ENCODE measurements at places on chromosomes 3 and 15.

DNA sequence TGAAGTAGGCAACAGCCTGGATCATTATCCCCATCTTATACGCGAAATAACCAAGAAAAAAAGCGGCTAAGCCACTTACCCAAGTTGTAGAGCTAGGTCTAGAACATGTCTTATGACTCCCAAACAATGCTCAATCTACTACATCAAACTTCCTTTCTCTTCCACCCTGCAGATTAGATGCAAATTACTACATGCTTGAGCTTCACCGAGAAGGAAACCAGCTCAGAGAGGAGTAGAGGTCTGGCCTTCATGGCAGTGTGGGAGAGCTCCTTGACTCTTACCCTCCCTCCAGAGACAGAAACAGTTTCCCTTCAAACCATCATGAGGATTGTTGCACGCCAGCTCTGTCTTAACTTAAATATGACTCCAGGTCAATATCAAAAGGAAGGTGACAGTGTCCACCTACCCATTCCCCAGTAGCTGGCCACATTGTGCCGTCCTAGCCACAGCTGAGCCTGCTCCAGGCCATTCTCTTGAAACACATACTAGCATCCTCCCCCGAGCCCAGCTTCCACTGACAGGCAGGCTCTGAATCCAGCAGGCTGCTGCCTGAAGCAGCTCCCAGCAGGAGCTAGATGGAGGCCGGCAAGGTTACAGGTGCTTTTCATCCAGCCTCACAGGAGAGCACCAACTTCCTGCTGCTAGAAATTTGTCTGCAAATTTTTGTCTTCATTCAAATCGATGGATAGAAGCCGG is 56.8 kb downstream of the CPN2 start:
- DNase-seq: peak; percentile 76

DNA sequence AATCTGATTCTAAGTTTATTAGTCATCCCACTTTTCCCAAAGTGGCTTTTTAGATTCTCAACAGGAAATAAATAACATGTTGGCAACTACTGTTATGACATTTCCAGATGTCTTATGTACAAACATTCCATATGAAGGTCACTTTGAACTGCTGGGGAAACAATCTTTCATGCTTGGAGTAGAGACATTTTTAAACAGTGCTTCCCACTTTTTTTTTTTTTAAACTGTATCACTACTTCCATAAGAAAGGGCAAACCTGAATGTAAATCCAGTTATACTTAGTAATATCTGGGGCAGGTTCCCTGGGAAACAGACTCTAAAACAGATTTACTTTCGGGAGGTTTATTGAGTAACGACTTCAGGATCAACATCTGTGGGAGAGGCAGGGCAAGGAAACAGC is 473.8 kb downstream of the TAFA4 start:
- DNase-seq: no peak

DNA sequence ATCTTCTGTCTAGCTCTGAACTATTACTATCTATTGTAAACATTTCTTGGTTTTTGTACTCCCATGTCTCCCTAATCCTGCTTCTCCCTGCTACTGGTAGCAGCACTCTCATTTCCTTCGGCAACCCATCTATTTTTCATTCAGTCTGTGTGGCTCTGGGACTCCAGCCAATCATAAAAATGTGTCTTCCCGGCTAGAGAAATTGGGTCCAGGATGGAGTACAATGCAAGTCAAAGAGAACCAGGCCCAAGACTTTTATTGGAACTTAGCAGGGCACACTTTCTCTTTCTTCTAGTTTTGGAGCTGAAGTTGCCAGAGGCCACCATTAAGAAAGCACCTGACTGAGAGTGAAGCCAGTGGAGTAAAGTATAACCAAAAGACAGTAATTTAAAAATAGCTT is 22.8 kb upstream of the ARHGEF26 start:
- no peak for DNase-seq

- no peak for DNase-seq
Measured at GRCh38 chr3:12420393-12420792, 63.9 kb upstream of the TSEN2 start.

- no peak for DNase-seq
Measured at GRCh38 chr3:194259982-194260766, 91.0 kb downstream of the CPN2 start.

DNA sequence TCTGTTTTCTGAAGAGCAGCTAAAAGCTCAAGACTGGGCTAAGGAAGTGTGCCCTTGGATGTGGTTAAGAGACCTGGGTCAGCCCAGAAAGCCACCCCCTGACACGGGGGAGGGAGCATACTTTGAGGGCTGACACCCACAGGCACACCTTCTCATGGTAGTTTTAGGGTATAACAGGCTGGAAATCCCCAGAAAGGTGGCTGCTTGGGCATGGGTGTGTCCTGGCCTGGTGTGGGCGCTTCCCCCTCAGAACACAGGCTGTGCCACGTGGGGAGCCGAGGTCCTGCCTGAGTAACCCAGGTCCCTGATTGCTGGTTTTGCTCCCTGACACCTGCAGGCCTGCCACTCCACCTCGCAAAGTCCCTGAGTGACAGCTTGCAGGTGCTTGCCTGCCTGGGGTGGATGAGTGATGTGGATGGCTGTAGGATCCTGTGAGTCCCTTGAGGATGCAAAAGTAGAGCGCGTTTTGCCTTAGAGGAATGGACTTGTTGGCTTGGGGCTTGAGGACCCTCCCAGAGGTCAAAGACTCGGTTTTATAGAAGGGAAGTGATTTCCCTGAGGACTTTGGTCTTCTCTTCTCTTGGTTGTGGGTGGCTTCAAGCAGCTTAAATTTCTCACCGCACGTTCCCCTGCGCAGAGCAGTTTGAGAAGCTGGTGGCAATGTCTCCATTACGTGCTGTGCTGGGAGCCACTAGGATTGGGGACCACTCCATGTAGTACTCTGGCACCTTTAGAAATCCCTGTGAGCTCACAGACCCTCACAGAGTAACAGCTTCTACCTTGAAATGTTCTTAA is 94.4 kb downstream of the DNASE1L3 start:
- DNase-seq: no peak

DNA sequence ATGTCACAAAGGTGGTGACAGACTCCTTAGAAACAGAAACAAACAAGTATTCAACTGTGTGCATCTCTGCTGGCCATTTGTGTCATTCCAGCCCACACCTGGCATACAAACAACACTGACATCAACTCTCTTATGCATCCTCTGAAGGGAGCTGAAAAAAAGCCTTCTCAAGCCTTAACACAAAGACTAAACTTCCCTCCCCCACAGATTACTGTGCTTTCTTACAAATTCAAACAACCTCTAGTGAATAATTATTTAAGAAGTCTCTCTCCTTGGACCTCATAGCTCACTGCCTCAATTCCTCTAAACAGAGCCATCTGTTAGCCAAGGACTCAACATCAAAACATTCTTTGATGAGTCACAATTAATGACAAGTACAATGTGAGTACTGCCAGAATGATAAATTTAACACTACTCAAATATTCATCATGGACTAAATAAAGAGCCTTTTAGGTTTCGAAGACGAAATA is 132.1 kb downstream of the WDR76 start:
- peak; percentile 2 for DNase-seq

GRCh38 chr3:152352554-152352953 is 83.8 kb downstream of the MBNL1 start:
- peak; percentile 5 for DNase-seq

DNA sequence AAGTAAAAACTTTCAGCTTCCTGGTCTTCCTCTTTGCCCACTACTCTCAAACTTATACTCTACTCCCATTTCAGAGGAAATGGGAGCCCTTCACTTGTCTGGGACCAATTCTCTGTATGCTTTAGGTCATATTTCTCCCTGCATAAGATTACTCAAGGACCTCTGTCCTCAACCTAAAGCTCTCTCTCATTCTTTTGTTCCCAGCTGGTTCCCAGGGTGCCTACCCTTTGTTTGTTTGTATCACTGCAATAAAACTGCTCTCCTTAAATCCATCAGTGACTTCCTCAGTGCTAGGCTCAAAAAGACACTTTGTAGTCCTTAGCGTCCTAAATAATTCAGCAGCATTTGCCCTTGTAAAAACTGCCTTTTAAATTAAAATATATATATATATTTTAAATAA is 2.9 kb downstream of the NGRN start:
- peak; percentile 64 for DNase-seq

DNA sequence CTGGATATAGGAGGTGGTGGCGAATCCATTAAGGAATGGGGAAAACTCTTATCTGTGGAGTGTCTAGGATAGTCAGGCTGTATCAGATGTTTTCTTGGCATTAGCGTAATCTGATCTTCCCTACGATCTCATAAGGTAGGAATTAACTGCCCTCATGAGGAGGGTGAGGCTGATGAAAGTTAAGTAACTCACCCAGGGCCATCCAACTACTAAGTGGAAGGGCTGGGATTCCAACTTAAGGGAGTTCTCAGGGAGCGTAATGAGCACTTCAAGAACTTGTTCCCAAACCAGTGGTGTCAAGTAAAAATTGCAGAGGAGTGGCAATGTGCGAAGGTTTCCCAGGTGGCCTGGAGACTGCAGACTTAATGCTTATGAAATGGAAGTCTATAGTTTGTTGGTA is 55.9 kb upstream of the OSBPL11 start:
- DNase-seq: no peak

DNA sequence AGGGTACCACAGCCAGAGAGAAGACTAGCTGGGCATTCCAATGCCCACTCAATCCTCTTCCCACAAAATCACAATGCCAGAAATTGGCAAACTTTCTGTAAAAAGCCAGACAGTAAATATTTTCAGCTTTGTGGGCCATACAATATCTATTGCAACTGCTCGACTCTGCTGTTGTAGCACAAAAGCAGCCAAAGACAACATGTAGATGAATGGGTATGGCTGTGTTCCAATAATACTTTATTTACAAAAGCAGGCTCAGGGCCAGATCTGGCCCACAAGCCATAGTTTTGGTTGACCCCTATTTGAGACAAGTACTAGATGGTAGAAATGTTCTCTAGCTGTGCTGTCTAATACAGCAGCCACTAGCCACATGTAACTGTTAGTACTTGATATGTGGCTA is 330.9 kb downstream of the ERC2 start:
- DNase-seq: no peak

DNA sequence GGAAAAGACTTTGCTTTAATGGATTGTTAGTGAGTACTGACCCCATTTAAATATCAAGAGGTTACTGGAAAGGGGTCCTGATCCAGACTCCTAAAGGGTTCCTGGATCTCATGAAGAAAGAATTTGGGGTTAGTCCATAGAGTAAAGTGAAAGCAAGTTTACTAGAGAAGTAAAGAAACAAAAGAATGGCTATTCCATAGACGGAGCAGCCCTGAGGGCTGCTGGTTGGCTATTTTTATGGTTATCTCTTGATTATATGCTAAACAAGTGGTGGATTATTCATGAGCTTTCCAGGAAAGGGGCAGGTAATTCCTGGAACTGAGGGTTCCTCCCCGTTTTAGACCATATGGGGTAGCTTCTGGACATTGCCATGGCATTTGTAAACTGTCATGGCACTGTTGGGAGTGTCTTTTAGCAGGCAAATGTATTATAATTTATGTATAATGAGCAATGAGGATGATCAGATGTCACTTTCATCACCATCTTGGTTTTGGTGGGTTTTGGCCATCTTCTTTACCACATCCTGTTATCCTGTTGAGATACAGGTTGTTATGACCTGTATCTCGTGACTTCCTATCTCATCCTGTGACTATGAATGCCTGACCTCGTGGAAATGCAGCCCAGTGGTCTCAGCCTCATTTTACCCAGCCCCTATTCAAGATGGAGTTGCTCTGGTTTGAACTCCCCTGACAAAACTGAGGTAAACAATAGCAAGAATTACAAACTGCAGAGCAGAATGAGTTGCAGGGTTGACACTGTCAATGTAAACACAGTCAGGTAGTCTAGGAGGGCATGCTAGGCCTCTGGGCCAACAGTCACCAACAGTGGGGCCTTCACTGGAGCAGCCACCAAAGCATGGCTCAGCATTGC is 10.3 kb upstream of the GPR160 start:
- no peak for DNase-seq

- DNase-seq: no peak
Measured at GRCh38 chr3:14685179-14685578, 10.2 kb downstream of the C3orf20 start.

- no peak for DNase-seq
Measured at GRCh38 chr15:99110581-99111320, 5.9 kb downstream of the SYNM start.

DNA sequence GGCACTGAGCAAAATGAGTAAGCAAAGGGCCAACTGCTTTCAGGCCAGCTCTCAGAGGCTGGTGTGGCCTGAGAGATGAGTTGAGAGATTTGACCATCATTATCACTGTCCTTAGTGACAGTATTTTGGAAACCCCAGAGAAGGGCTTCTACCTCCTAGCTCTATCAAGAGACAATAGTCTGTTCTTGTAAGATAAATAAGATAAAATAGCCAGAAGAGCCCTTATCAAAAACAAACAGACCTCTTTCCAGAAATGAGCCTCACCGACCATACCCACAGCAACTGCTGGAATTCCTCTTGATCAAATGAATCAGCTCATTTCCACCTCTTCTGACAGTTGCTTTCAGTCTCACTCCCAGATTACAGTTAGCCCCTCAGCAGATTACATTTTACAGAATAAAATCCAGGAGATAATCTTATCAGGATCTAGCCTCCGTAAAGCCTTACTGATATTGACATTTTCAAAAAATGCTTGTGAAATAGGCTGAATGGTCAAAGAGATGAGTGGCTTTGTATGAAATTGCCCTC is 4.5 kb downstream of the HDC start:
- DNase-seq: no peak

DNA sequence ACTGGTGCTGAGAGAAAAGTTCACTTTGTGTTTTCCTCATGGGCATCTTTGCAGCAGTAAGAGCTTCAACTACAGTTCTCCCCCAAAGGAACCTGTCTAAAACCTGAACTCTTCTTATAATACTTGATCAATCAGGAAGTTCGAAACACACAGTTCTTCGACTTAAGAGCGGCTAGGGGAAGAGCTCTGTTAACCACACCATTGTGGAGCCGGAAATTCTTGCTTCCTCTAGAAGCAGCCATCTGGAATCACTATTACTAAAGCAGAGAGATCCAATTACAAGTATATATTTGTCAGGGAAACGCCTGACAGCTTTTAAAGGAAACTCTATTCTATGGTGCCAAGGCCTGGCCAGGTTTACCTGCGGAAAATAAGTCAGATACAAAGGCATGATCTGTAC is 337.3 kb upstream of the CBLB start:
- no peak for DNase-seq

- peak; percentile 28 for DNase-seq
Measured at GRCh38 chr3:194487289-194488054, 670 bp upstream of the ATP13A3 start.

DNA sequence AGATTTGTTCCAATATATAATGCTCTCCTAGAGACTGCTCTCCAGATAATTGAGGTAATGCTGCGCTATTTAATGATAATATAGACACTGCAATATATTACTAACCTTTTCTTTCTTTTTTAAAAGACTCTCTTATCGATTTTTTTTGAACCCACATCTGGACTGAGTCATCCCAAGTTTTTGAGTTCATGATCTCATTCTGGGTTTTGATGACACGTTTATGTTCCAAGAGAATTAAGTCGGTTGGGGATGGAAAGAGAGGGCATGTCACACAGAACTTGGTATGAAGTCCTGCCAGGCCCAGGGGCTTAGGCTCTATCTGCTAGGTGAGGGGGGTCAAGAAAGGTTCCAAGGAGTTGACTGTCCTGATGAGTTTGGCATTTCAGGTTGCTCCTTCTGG is 431.1 kb downstream of the MFSD1 start:
- DNase-seq: no peak

- no peak for DNase-seq
Measured at GRCh38 chr15:59295261-59296001, 77.2 kb downstream of the MYO1E start.

Measured in neural progenitor cell (in vitro differentiated cells).